ENCODE measurements at places on chromosomes 2 and 18. TPM values are rescaled to one million over a fixed set of nuclear protein-coding genes. Genes with fewer than 3 reads are reported as not detected.

UGT1A10 gene
- not detected for total RNA-seq

GPR55 gene
- total RNA-seq = not detected

DTNB gene
- 5.6 TPM for total RNA-seq

MATN3 gene
- 3.9 TPM for total RNA-seq

WDR7 gene
- 6.8 TPM for total RNA-seq

HOXD4 gene
- total RNA-seq = not detected

FAM237A gene
- total RNA-seq = not detected

NCKAP5 gene
- total RNA-seq = under 0.01 TPM

DLGAP1 gene
- 0.34 TPM for total RNA-seq

GPR39 gene
- 3.7 TPM for total RNA-seq

CTAGE1 gene
- not detected for total RNA-seq

GALNT3 gene
- total RNA-seq = 0.84 TPM

EIF2B4 gene
- 37.5 TPM for total RNA-seq

ALKAL2 gene
- total RNA-seq = not detected

MOGAT1 gene
- not detected for total RNA-seq

PROM2 gene
- 0.17 TPM for total RNA-seq

ARHGEF4 gene
- total RNA-seq = 1.6 TPM

GRHL1 gene
- 0.50 TPM for total RNA-seq

ATIC gene
- 51.6 TPM for total RNA-seq

CAPG gene
- total RNA-seq = 242 TPM

BMP10 gene
- total RNA-seq = not detected

HAAO gene
- 3.9 TPM for total RNA-seq

MROH2A gene
- total RNA-seq = not detected

VSNL1 gene
- total RNA-seq = 1.0 TPM

All from bronchus fibroblast of lung (primary cell).